ENCODE measurements at places on chromosomes 3 and 15.

- DNase-seq = no peak
These were observed 310.7 kb downstream of the DIPK2A start for GRCh38 chr3:144282313-144282712.

GRCh38 chr3:172918165-172918564 lies 167.6 kb downstream of the ECT2 start:
- DNase-seq = peak; percentile 94

- peak; percentile 38 for DNase-seq
These were observed 40.4 kb downstream of the DNAJB8 start for GRCh38 chr3:128426128-128426921.

GRCh38 chr15:85592148-85592547 lies 202.6 kb downstream of the KLHL25 start:
- DNase-seq = peak; percentile 90

DNA sequence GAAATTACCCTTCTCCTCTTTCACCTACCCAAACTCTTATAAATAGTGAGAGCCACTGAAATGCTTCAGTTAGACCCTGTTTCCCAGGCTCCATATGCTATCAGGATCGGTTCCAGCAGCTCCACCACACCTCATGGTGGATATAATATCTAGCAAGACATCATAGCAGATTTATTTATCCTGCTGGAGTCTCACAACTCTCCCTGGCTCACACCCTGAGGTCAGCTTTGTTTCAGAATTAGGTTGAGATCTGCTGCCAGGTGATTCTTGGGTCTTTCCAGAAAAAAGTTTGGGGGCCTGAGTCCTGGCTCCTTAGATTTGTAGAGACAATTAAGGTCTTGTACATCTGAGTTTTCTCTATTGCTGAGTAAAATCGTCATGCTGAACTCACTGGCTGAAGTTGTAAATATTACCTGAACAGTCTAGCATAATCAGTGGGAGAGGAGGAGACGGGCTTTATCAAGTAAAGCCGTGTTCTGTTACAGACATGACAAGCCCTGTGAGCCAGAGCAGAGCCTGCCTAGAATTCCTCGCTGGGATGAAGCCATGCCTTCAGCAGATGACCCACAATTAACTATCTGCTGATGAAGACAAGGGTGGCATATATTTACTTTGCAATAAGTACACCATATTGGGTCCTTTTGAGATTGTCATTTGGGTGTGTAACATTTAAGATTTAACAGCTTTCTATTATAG lies 131.6 kb downstream of the STAC start:
- DNase-seq = no peak

- no peak for DNase-seq
These were observed 34.6 kb downstream of the LSM3 start for GRCh38 chr3:14213066-14213774.

- DNase-seq = no peak
These were observed 190.9 kb downstream of the TJP1 start for GRCh38 chr15:29631076-29632070.

DNA sequence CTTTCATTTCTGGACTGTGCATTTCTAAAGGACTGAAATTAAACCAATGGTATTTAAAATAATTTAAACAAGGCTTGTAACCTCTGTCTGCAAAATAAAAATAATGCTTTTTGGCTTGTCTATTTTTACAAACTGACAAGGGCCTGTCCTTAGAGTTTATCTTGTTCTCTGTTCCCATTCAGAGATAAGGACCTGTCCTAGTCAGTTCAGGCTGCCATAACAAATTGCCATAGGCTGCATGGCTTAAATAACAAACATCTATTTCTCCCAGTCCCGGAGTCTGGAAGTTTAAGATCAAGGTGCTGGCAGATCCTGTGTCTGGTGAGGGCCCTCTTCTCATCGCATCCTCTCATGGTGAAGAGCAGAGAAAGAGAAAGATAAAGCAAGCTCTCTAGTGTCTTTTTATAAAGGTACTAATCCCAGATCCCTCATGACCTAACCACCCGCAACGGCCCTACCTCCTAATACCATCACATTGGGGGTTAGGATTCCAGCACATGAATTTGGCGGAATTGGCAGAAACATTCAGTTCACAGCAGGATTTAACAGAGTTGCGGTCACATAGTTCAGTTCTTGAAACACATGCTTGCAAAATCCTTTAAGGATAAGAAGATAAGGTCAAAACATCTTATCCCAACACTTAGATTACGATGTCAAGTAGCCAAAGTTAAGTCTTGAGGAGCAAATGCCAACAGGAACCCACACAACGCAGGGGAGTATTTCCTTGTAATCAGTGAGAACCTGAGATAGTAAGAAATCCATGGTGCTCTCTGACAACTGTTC lies 17.8 kb downstream of the KBTBD8 start:
- DNase-seq = no peak

DNA sequence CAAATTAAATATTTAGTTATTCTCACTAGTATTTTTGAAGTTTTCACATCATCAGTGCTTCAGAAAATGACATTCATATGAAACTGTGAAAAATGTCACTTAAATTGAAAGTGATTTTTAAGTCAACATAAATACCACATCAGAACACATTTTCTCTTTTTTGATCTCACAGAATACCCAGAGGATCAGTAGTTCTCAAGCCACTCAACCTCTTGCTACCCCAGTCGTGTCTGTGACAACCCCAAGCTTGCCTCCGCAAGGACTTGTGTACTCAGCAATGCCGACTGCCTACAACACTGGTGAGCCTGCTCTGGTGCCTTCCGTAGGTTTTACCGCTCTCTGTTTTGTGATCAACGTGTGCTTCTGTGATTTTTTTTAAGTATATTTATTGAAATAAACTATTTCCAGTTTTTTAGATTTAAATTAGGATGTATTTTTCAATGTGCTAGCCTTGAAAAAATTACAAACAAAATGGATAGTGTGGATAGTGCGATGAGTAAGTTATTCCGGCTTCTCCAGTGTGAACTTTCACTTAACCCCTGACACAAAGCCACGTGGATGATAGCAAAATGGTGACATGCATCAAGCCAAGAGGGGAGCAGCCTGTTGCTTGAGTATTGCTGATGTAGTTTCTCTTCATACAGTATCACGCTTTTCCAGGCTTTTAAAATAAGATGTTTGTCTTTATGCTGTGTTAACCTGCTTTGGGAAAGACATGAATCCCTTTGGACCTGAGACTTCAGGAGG lies 26.5 kb downstream of the LYSMD4 start:
- DNase-seq = no peak

DNA sequence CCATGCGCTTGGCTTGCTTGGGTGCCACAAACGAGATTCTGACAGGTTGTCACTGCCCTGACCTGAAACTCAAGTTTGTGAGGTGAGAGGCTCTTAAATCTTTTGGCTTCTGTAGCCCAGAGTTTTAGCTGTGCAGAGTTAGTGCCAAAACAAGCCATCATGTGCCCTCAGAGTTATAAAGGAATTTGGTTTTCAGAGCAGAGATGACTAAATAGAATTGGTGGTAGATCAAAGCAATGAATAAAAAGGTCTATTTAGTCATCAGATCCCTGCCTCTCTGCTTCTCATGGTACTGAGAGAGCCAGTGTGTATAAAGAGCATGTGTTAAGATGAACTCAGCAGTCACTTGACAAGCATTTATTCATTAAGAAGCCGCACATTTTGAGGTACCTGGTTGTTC lies 207.5 kb upstream of the DPH6 start:
- peak; percentile 49 for DNase-seq

DNA sequence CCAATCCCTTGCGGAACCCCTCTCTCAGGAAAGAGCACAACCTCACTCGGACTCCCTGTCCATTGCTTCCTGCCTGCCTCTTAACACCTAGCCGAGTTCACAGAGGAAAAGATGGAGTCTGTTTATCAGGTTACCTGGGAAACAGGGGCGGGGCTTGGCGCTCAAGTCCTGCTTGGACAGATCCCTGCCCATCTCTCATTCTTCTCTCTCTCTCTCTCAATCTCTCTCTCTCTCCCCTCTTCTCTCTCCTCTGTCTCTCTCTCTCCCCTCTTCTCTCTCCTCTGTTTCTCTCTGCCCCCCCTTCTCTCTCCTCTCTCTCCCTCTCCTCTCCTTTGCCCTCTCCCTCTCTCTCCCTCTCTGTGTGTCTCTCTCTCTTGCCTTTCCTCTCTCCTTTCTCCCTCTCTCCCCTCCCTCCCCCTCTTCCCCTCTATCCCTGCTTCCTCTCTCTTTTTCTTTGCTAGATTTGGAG lies at the start of gene EFHB:
EFHB (minus strand) TSS at position 120 of the 469 bp plus-strand sequence. CDS start 199 bp downstream, outside the sequence.
- DNase-seq = peak; percentile 64

DNA sequence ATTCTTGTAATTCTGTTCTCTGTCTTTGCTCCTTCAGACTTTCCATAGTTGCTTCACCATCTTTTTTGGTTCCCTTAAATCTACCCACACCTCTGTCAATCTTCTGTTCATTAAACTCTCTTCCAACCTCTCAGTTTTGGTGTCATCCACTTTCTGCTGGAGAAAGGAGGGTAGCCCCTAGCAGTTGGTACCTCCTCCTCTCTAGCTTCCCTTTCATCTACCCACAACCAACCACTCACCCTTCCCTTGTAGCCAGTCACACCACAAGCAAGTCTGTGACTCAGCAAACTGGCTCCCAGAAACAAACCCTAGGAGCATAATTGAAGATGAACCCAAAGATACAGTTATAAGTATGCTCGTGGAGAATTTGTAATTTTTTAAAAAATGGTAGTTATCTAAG lies 318.6 kb downstream of the FHIT start:
- DNase-seq = no peak

- DNase-seq = no peak
These were observed 28.7 kb downstream of the CFAP100 start for GRCh38 chr3:126423191-126424038.

DNA sequence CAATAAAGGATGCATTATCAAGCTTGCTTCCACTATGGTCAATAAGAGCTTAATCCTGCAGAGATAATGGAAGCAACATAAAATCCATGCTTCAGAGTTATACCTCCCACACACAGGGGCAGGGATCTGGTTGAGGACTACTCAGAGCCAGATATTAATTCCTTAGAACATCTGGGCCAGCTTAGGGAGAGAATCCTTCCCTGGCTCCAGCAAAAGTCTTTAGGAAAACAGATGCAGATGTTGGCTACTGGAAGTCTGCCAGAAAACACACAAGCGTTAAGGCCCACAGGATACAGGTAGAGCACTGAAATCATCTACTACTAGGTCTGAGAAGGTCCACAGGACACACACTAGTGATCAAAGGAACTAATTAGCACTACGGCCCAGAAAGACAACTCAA lies 25.2 kb downstream of the TMEM202 start:
- DNase-seq = no peak

DNA sequence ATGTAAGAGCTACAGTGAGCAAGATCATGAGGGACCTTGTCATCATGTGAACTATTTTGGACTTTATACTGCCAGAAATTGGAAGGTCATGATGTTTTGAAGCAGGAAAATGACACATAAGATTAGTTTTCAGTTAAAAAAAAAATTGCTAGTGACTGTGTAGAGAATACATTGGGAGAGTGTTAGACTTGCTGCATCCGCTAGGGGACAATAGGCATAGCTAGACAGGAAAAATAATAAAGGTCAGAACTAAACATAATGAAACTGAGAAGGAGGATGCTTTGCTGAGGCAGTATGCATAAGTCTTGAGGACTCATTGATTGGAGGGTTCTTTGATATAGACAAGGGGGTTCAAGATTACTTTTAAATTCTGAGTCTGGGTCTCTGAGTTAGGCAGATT lies 275.8 kb upstream of the KCNH8 start:
- DNase-seq = peak; percentile 44

DNA sequence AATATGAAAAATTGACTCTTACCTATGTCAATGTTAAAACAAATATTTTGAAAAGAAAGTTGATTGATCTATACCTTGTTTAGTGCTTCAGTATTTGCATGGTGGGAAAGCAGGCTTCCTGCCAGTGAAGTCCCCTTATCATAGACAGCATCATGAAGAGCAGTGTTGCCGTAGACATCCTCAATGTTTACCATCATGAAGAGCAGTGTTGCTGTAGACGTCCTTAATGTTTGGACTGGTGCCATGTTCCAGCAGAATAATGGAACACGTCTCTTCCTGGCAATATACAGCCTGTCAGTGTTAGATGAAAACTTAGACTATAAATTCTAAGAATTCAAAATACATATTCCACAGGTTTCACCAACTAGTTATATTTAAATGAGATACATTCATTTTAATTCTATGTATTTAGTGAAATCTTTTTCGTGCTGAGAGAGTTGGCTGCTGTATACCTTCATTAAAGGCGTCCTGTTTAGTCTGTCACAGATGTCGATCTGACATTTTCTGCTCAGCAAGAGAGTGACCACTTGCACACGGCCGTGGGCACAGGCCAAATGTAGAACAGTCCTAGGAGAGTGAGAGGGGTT lies 116.8 kb downstream of the LMLN start:
- no peak for DNase-seq

DNA sequence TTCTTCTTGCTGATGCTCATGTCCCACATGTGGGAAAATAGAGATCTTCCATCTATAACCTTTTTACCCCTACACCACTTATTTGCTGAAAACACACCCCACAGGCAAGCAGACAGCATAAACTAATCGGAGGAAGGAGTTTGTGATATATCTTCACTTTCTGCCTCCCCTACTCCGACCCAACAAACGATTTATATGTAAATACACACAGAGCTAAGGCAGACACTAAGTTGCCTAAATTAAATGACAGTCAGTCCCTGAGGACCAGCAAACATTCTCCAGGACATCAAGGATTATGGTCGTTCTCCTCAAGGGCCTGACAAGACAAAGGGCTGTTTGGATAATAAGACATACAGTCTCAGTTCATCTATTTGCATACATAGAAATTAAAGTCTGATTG lies 552.5 kb downstream of the ROBO1 start:
- no peak for DNase-seq

- DNase-seq = no peak
These were observed 666 bp downstream of the SNX33 start for GRCh38 chr15:75648156-75649000.

DNA sequence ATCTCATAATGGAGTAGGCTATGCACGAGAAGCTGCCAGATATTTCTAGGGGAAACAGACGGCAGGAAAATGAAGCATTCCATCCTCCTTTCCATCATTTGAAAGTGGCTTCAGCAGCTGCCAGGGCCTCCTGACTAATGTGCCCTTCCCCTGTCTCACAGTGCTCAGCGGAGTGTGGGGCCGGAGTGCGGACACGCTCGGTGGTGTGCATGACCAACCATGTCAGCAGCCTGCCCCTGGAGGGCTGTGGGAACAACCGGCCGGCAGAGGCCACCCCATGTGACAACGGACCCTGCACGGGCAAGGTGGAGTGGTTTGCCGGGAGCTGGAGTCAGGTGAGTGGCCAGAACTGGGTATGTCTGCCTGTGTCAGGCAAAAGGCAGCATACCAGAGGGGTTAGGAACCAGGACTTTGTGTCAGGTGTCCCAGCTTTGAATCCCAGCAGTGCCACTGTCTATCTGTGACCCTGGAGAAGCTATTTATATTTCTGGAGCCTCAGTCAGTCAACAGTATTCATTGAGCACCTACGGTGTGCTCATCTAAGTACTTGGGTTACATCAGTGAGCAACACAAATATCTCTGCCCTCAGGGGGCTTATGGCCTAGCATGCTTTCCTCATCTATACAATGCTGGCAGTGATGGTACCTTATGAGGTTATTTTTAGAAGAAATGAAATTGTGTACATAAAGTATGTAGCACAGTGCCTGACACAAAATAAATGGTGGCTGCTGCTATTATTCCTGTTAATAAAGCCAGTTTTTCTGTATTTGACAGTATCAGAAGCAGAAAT lies 52.4 kb upstream of the NR2E3 start:
- DNase-seq = no peak
